Mesenteric fat pad (tissue), 1 donor: ENCODE measurements at places on chromosomes 2 and 18.

DNA sequence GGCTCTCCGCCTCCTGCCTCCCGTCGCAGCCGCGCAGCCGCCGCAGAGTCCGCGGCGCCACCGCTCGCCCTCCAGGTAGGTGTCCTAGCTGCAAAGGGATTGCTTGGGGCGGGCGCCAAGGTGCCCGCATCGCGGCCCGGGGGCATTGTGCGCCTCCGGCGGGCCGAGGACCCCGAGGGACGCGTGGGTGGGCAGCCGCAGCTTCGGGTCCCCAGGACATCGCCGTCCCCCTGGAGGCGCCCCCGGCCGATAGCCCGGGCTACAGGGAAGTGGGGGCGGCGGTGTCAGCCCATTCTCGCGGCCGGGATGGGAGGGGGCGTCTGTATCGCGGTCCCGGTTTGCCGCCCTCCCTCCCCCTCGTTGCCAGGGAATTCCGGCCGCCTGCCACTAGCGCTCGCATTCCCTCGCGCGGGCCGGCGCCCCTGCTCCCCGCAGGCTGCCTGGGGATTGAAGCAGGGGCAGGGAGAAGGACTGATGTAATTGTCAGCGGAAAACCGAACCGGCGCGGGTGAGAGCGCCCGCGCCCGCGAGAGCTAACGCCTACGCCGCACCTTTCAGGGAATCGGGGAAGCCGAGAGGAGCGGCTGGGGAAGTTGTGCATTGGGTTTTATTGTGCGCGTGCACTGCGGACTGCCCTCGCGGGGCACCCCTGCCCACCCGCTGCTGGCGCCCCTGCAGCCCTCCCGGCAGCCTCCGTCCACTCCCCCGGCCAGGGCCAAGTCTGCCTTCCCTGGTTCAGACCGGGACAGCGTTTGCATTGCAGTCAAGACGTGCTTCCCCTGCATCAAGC is 483 bp downstream of the OSBPL6 start:
- no peak for DNase-seq

- DNase-seq = no peak
Observed at GRCh38 chr2:176682278-176682677, 413.0 kb downstream of the MTX2 start.

DNA sequence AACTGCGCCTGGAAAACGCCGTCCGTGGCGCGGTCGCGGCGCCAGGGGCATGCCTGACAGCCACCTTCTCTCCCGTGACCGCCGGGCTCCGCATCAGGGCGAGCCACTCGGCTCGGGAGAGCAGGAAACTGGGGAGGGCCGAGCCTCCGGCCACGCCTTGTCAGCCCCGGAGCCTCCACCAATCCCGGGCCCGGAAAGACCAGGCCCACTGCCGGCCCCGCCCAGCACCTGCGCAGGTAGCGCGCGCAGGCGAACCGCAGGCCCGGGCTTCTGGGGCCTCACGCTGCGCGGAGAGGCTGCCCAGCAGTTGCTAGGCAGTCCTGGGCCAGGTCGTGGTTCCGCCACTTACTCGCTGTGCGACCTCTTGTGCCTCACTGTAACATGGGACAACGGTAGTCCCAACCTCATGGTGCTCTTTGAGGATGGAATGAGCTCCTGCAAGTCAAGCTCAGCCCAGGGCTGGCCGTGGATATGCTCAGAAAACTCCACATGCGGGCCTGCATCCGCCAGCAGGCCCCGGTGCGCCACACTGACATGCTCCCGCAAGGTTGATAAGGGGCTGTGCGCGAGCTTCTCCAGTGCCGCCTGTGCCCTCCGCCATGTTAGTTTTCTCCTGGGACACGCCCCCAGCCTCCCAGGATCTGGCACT is 97.1 kb downstream of the INHBB start:
- no peak for DNase-seq

DNA sequence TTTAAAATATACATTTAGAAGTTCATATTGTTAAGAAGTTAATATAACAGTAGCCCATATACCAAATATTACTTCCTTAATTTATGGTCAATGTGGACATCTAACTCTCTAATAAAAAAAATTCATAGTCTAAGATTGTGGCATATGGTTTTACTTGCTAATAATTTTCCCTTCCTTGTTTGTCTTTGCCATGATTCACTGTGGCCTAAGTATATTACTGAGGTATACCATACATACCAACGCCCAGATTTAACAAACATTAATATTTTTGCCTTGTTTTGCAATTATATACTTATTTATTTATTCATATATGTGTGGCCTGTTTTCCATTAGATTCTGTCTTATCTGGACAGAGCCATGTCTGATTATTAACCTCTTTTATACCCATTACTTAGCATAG is 54.6 kb upstream of the CCDC150 start:
- DNase-seq = no peak

DNA sequence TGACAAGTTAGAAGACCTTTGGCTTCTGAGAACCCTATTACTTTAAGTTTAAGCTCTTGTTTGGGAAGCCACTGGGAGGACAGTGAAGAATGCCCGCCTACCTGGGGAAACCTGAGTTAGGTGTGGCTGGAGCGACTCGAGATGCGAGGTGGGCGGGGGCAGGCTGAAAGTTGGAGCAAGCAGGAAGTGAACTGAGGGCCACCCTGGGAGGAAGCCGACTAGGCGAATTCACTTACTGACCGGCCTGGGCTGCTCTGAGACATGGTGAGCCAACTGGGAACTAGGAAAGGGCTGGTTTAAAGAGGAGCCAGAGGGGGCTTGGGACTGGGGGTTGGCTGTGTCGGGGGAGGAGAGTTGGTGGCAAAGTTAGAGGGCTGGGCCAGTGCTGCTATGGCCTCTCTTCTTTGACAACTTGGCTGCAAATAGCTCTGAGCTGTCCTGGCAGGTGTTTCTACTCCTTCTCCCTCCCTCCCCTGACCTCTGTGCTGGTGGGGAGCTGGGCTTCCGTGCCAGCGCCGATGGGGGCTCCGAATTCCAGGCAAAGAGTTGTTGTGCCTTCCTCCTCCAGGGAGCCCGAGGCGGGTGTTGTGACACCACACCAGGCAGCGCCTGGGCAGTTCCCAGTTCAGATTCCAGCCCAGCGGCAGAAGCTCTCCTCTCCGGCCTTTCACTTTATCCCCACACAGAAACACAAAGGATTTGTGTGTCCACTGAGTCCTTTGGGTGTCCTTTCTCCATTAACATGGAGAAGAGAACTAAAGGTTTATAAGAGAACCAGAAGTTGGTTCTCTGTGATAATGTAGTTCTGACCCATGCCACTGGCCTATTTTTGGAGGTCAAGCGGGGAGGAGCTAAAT is at the start of gene VAMP8:
Gene VAMP8 (plus strand): TSS at position 201 of the 857 bp plus-strand sequence. CDS start 61 bp downstream, at position 262.
- DNase-seq = no peak

DNA sequence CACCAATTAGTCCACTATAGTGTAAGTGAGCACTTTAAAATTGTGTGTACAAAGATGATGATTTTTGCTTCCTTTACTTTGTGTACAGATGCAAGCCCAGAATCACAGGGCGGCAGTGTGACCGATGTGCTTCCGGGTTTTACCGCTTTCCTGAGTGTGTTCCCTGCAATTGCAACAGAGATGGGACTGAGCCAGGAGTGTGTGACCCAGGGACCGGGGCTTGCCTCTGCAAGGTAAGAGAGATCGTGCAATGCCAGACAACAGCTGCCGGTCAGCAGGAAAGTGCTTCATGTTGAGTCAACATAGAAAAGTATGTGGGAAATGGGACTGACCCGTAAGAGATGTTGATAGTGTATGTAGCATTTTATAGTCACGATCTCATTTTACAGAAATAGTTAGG is 156.8 kb upstream of the TTC39C start:
- no peak for DNase-seq

GRCh38 chr2:204201507-204201906 is 264.9 kb downstream of the ICOS start:
- DNase-seq = no peak

GRCh38 chr2:199130501-199130900 is 327.2 kb downstream of the SATB2 start:
- no peak for DNase-seq

- DNase-seq = no peak
Observed at GRCh38 chr2:106995556-106995955, 109.6 kb upstream of the ST6GAL2 start.
